HepG2 (cell line): ENCODE measurements at places on chromosomes 12 and 14. TPM values are rescaled to one million over a fixed set of nuclear protein-coding genes. Genes with fewer than 3 reads are reported as not detected.

DNA sequence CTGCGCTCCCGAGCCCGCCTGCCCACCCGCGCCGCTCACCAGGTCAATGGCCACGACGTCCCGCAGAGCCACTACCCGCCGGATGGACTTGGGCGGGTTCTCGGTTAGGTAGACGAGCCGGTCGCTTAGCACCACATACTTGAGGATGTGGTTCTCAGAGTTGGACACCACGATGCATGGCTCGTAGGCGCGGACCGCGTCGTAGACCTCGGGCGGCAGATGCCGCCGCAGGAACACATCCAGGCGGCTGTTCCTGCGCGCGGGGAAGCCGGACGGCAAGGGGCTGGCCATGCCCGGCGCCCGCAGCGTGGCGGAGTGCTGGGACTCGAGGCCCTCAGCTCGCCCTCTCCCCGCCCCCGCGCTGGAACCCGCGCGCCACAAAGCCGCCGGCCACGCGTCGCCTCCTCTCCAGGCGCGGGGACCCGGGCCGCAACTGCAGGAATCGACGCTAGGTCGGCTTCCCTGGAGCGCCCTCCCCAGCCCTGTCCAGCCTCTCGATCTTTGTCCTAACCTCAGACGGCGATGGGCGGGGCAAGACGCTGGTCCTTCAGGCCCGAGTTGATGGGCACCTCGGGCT lies at the start of gene C12orf56:
TSS of gene C12orf56 (minus strand) at position 484 of the 577 bp plus-strand sequence. CDS start at position 291, 193 bp downstream.
- DNase-seq: no peak

Gene NFE2
- polyA plus RNA-seq: 4.1 and 4.5 TPM in 2 replicates

Gene GDF3
- polyA plus RNA-seq: not detected in 2 replicates

Gene C12orf50
- 0.13 TPM in 1 of 2 replicates, not detected in the other for polyA plus RNA-seq

Gene CLEC6A
- polyA plus RNA-seq: not detected in 2 replicates
